ENCODE measurements at places on chromosomes 12 and 14.
A peak's percentile ranks its signal among the peaks of the same experiment; 100 is the strongest.

GRCh38 chr12:49108958-49109404, 1.7 kb downstream of the LMBR1L start:
- H3K27me3 ChIP-seq, result no peaks in the 10 kb centered on the region
- H3K4me1 ChIP-seq, result peaks cover 28% of the 10 kb centered on the region
- H3K4me3 ChIP-seq, result peak overlapping the region; percentile 87

DNA sequence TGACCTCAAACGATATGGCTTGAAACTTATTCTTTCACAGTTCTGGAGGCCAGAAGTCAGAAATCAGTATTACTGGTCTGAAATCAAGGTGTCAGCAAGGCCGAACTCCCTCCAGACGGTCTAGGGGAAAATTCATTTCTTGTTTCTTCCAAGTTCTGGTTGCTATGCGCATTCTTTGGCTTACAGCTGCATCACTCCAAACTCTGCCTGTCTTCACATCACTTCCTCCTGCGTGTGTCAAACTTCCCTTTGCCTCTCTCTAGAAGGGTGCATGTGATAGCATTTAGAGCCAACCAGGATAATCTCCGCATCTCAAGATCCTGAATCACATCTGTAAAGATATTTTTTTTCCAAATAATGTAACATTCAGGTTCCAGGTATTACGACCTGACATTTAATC, 62.8 kb downstream of the DENND5B start:
- no peak overlapping the region for H3K4me3 ChIP-seq
- peaks cover 4% of the 10 kb centered on the region for H3K4me1 ChIP-seq
- no peak for DNase-seq
- no peak overlapping the region for H3K27ac ChIP-seq
- H3K27me3 ChIP-seq, result no peaks in the 10 kb centered on the region
- no peaks in the 10 kb centered on the region for H3K36me3 ChIP-seq

GRCh38 chr14:88695870-88696269, 96.9 kb downstream of the EML5 start:
- no peak overlapping the region for H3K4me3 ChIP-seq
- no peak overlapping the region for H3K27ac ChIP-seq
- no peaks in the 10 kb centered on the region for H3K36me3 ChIP-seq
- no peak for DNase-seq

- peaks cover 3% of the 10 kb centered on the region for H3K36me3 ChIP-seq
- H3K27me3 ChIP-seq, result no peaks in the 10 kb centered on the region
- no peak overlapping the region for H3K27ac ChIP-seq
- no peak overlapping the region for H3K4me3 ChIP-seq
Observed at GRCh38 chr12:123948401-123948795, 24.2 kb downstream of the CCDC92 start.

DNA sequence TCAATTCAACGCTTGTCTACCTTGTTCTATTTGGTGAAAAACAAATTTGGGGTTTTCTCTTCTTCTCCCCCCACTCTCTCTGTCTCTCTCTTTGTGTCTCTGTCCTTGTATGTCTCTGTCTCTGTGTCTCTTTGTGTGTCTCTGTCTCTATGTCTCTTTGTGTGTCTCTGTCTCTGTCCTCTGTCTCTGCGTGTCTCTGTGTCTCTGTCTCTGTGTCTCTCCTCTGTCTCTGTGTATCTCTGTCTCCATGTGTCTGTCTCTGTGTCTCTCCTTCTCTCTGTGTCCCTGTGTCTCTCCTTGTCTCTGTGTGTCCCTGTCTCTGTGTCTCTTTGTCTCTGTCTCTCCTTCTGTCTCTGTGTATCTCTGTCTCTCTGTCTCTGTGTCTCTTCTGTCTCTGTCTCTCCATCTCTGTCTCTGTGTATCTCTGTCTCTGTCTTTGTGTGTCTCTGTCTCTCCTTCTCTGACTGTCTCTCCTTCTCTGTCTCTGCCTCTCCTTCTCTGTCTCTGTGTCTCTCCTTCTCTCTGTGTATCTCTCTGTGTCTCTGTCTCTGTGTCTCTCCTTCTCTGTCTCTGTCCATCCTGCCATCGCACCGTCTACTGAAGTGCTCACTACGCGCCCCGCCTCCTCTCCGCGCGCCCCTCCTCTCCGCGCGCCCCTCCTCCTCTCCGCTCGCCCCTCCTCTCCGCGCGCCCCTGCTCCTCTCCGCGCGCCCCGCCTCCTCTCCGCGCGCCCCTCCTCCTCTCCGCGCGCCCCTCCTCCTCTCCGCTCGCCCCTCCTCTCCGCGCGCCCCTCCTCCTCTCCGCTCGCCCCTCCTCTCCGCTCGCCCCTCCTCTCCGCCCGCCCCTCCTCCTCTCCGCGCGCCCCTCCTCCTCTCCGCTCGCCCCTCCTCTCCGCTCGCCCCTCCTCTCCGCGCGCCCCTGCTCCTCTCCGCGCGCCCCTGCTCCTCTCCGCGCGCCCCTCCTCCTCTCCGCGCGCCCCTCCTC, 12.8 kb downstream of the LRCOL1 start:
- no peak overlapping the region for H3K27ac ChIP-seq
- peaks cover 47% of the 10 kb centered on the region for H3K27me3 ChIP-seq
- peak overlapping the region; percentile 28 for H3K4me3 ChIP-seq
- no peaks in the 10 kb centered on the region for H3K36me3 ChIP-seq
- no peak for DNase-seq

DNA sequence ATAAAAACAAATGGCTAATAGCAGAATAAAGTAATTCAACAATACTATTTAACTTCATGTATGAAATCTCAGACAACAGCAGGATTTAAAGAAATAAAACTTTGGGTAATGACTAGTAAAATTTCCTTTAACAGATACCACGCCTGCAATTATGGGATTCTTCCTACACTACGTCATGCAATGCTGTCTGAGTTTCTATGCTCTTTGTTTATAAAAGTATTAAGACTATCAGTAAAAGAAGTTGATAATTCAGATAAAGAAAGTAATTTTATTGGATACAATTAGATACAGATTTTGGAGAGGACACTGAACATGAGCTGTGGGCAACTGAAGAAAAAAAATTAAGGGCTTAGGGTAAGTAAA, 308.4 kb upstream of the LRFN5 start:
- no peaks in the 10 kb centered on the region for H3K36me3 ChIP-seq
- H3K4me3 ChIP-seq, result no peak overlapping the region
- H3K4me1 ChIP-seq, result no peaks in the 10 kb centered on the region
- no peaks in the 10 kb centered on the region for H3K27me3 ChIP-seq

GRCh38 chr14:91918186-91918883, 29.2 kb downstream of the FBLN5 start:
- peak overlapping the region; percentile 47 for H3K27ac ChIP-seq
- no peak overlapping the region for H3K4me3 ChIP-seq
- H3K36me3 ChIP-seq, result peaks cover 6% of the 10 kb centered on the region
- no peaks in the 10 kb centered on the region for H3K27me3 ChIP-seq
- peak; percentile 79 for DNase-seq

DNA sequence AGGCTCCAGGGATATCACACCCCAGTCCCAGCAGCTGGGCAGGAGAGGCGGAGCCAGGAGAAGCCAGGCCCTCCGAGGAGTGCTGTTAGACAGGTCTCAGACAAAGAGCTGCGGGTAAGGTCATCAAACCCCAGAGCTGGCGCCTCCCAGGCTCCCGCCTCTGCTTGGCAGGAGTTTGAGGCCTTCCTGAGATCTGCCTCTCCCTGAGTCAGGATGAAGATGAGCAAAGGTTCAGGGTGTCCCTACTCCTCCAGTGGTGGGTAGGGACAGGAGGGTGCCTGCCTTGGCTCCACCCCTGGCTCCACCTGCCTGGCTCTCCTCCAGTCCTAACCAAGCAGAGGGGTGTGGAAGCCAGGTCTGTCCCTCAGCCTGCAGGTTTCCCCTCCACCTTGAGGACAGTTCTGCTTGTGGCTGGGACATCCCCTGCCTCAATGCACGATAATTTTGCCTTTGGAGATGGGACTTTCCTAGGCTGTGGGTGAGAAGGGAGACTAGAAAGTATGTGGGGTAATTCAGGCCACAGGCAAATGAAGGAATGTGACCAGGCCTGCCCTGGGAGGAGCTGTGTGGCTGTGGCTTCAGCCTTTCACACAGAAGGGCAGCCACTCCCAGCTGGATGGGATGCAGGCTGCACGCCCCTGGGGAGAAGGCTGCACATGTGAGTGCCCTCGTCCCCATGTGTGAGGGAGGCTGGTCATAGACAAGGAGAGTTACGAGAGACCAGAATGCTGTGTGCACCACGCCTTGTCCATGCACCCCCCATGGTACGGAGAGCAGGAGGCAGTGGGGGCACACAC, 2.2 kb downstream of the PLEKHG6 start:
- no peaks in the 10 kb centered on the region for H3K27me3 ChIP-seq
- peak; percentile 84 for DNase-seq
- peak overlapping the region; percentile 80 for H3K27ac ChIP-seq
- H3K4me1 ChIP-seq, result peaks cover 40% of the 10 kb centered on the region
- H3K4me3 ChIP-seq, result no peak overlapping the region

GRCh38 chr14:97177016-97177415, 379.8 kb downstream of the VRK1 start:
- H3K36me3 ChIP-seq, result no peaks in the 10 kb centered on the region
- no peaks in the 10 kb centered on the region for H3K27me3 ChIP-seq
- no peaks in the 10 kb centered on the region for H3K4me1 ChIP-seq
- peak; percentile 28 for DNase-seq

DNA sequence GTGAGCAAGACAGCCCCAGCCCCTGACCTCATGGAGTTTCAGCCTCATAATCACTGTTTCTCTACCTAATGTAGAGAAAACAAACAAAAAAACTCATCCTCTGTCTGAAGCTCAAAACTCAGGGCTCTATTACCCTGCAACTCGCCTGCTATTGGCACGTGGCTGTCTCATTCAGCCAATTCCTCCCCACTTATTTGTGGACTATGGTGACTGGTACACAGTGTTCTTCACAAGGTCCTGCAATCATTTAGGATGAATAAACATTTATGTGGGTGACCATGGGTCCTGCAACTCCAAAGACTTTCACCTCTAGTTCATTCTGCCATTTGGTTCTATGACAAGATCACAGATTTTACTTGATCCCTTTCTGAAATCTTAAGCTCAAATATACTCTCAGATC, 4.7 kb downstream of the PPP2R3C start:
- H3K4me3 ChIP-seq, result no peak overlapping the region
- peaks cover 15% of the 10 kb centered on the region for H3K36me3 ChIP-seq
- H3K4me1 ChIP-seq, result peaks cover 14% of the 10 kb centered on the region
- no peak for DNase-seq
- H3K27ac ChIP-seq, result no peak overlapping the region

- DNase-seq, result no peak
- H3K4me1 ChIP-seq, result no peaks in the 10 kb centered on the region
- H3K4me3 ChIP-seq, result no peak overlapping the region
- no peaks in the 10 kb centered on the region for H3K36me3 ChIP-seq
- H3K27me3 ChIP-seq, result no peaks in the 10 kb centered on the region
Observed at GRCh38 chr14:32381869-32382268, 52.8 kb downstream of the AKAP6 start.

GRCh38 chr14:97458661-97459579, 661.7 kb downstream of the VRK1 start:
- peaks cover 5% of the 10 kb centered on the region for H3K27me3 ChIP-seq
- no peaks in the 10 kb centered on the region for H3K36me3 ChIP-seq
- H3K4me3 ChIP-seq, result peak overlapping the region; percentile 32
- H3K4me1 ChIP-seq, result no peaks in the 10 kb centered on the region
- H3K27ac ChIP-seq, result no peak overlapping the region

DNA sequence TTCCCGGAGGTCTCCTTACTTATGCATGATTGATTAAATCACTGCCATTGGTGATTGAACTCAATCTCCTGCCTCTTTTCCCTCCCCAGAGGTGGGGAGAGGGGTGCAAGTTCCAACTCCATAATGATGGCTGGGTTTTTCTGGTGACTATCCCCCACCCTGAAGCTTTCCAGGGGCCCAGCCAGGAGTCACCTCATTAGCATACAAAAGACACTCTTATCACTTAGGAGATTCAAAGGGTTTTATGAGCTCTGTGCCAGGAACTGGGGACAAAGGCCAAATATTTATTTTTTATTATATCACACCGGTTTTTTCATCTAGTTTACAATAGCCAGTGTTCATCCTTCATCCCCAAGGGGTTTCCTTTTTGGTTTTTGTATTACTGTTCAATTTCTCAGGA, 300.7 kb downstream of the ETNK1 start:
- no peak for DNase-seq
- no peak overlapping the region for H3K4me3 ChIP-seq
- H3K27me3 ChIP-seq, result no peaks in the 10 kb centered on the region
- H3K4me1 ChIP-seq, result no peaks in the 10 kb centered on the region
- H3K36me3 ChIP-seq, result no peaks in the 10 kb centered on the region

- DNase-seq, result no peak
- H3K27ac ChIP-seq, result no peak overlapping the region
- H3K4me3 ChIP-seq, result no peak overlapping the region
- peaks cover 1% of the 10 kb centered on the region for H3K36me3 ChIP-seq
- no peaks in the 10 kb centered on the region for H3K4me1 ChIP-seq
Observed at GRCh38 chr12:94372461-94372860, 87.2 kb downstream of the CEP83 start.

GRCh38 chr14:71362920-71363584, 455.8 kb downstream of the PCNX1 start:
- peak; percentile 80 for DNase-seq
- no peak overlapping the region for H3K4me3 ChIP-seq
- no peaks in the 10 kb centered on the region for H3K36me3 ChIP-seq
- H3K27me3 ChIP-seq, result no peaks in the 10 kb centered on the region

DNA sequence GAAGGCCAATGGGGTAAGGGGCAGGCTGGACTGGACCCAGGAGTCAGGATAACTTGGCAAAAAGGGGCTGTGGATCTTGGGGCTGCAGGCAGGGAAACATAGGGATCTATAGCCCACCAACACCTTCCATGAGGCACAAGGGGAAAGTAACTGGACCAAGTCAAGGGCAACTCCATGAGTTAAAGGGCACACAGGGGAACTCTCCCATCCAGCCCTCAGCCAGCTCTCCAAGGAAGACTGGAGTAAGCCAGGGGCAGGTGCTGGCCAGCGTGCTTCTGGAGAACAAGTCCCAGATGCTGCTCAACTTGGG, 31.3 kb upstream of the ZFP36L1 start:
- DNase-seq, result no peak
- peaks cover 10% of the 10 kb centered on the region for H3K4me1 ChIP-seq
- H3K27me3 ChIP-seq, result no peaks in the 10 kb centered on the region

GRCh38 chr14:102164241-102164641, 24.5 kb downstream of the WDR20 start:
- DNase-seq, result no peak
- no peaks in the 10 kb centered on the region for H3K36me3 ChIP-seq
- no peak overlapping the region for H3K27ac ChIP-seq
- H3K4me1 ChIP-seq, result peaks cover 50% of the 10 kb centered on the region

DNA sequence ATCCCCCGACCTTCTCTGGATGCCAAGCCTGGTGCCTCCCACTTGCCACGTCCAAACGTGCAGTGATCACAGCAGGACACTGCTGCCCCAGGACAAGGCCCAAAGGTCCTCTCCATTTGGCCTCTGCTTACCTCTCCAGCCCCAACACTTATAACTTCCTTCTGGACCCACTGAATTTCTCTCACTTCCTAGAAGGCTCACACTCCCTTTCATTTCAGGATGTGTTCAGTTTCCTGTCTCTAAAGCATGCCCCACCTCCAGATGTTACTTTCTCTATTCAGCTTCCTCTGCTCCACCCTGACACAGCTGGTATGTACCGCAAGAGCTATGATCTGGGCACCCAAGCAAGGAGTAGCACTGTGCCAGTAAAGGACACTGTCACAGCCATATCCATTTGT, 33.0 kb downstream of the CDKL1 start:
- DNase-seq, result no peak
- peak overlapping the region; percentile 72 for H3K27ac ChIP-seq
- no peaks in the 10 kb centered on the region for H3K36me3 ChIP-seq

Data from stomach (tissue), 19 donors.